ENCODE measurements at places on chromosomes 13 and 19.

DNA sequence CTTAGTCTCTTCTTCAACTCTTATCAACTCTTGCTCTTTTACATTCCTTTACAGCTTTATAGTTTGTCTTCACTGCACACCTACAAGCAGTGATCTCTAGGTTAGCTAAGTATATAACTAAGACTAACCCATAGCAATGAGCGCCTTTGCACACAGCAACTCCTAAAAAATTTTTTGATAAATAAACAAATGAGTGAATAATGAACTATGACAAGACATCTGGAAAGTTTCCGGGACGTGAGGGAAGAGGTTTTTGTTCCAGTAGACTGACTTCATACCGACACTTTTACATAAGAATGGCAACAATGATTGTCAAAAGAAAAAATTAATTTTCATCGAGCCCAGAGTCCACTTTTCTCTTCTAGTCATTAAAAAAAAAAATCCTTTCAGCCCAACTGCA is 98.3 kb downstream of the ELF1 start:
- no peak for DNase-seq

DNA sequence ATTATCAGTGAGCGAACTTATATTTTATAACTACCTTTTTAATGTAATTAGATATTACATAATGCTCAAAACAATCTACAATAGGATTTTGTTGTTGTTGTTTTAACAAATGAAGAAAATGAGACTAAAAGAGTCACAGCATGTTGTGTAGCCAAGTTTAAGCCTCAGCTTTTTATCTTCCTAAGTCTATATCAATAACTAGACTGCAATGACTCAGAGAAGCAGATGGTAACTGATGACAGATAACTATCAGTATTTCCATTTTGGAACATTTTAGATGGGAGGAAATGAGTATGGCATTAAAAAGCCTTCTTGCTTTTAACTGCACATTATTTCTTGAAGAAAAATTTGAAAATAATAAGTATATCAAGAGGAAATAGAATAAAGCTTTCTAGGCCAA is 825.2 kb downstream of the SLITRK1 start:
- no peak for DNase-seq

- no peak for DNase-seq
Observed at GRCh38 chr19:6740589-6741343, 1.3 kb downstream of the TRIP10 start.

- no peak for DNase-seq
Observed at GRCh38 chr13:113283904-113284303, 13.1 kb upstream of the LAMP1 start.

- peak; percentile 24 for DNase-seq
Observed at GRCh38 chr13:41596190-41596589, 138.8 kb downstream of the RGCC start.

DNA sequence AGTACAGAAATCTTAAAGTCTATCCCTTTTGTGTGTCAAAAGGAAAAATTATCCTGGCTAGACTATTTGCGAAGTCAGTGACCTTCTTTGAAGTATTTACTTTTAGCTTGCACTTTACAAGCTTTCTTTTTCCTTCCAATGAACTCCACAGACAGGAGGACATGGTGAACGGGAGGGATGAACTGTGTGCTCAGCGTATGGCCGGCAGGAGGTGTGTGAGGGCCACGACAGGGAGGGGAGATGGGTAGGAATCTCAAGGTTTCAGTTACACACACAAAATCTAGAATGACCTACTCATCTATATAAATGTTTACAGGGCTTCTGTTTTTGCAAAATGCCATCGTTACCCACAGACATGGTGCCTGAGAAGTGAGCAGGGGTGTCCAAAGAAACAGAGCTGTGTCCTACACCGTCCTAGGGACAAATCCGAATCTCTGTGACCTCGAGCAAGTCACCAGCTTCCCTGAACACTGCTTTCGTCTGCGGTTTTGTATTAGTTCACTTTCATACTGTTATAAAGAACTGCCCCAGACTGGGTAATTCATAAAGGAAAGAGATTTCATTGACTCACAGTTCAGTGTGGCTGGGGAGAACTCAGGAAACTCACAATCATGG is 537.2 kb downstream of the LIG4 start:
- no peak for DNase-seq

GRCh38 chr13:25085125-25085742 is 10.7 kb upstream of the PABPC3 start:
- peak; percentile 80 for DNase-seq

- no peak for DNase-seq
Observed at GRCh38 chr19:5891572-5891937, 12.0 kb downstream of the NDUFA11 start.

- no peak for DNase-seq
Observed at GRCh38 chr13:113835461-113836270, 28.2 kb downstream of the GAS6 start.

- no peak for DNase-seq
Observed at GRCh38 chr13:41970918-41971317, 10.0 kb upstream of the VWA8 start.

DNA sequence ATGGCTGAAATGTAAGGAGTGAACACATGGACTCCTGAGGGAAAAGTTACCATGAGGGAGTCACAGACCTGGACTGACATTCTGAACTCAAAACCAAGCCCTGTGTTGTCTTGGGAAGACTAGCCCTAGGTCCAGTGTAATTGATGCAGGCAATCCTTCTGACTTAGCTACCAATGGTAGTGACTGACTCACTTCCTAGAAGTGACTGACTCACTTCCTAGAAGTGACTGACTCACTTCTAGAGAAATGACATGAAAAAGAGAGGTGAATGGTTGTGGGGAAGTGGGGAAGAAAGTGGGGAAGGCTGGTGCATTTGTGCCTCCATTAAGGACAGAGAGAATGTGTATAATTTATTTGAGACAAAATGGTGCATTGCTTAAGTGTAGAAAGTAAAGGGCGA is 49.9 kb downstream of the EDNRB start:
- DNase-seq: no peak

- no peak for DNase-seq
Observed at GRCh38 chr13:97901716-97902115, 51.8 kb upstream of the IPO5 start.
